ENCODE measurements at places on chromosomes 13 and 19. TPM values are rescaled to one million over a fixed set of nuclear protein-coding genes. Genes with fewer than 3 reads are reported as not detected.

GGACT gene
- total RNA-seq, result 1.2 TPM

- no peak for DNase-seq
Observed at GRCh38 chr13:108120302-108120701, 95.0 kb downstream of the LIG4 start.

- DNase-seq, result no peak
Observed at GRCh38 chr13:44648392-44649103, 72.4 kb upstream of the TSC22D1 start.

MAST1 gene
- 2.0 TPM for total RNA-seq

DNA sequence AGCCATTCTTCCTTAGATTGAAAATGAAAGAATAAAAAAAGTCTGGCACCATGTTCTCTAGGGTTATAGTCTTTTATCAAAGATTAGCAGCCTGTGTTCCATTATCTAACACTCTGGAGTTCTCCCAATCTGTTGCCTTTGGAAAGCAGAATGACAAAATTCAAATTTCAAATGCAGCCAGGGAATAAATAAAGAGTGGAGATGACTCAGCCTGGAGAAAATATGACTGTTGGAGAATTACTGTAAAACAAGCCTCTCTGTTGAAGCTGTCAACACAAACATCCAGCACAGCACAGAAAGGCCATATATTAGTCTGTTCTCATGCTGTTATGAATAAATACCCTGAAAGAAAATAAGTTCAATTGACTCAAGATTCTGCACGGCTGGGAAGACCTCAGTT, 650.5 kb upstream of the SLC10A2 start:
- DNase-seq, result no peak

- DNase-seq, result peak; percentile 74
Observed at GRCh38 chr13:110221406-110222117, 85.4 kb downstream of the COL4A1 start.

PSG6 gene
- not detected for total RNA-seq

ZNF99 gene
- not detected for total RNA-seq

GRCh38 chr13:32116210-32116609, 84.6 kb downstream of the FRY start:
- no peak for DNase-seq

RFPL4AL1 gene
- total RNA-seq, result not detected

CYP2A7 gene
- not detected for total RNA-seq

DNA sequence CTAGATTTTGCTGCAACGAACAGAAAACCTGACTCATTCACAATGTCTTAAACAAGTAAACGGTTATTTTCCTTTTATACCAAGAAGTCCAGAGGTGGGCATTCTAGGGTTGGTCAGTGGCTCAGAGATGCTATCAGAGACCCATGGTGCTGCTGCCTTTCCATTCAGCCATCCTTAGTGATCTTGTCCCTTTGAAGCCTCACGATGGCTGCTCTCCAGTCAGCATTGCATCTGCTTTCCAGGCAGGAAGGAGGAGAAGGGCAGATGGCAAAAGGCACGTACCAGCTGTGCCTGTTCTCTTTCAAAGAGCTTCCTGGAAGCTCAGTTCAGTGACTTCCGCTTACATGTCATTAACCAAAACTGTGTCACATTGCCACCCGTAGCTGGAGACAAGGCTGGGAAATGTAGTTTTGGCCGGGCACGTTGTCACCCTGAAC, 30.1 kb downstream of the WDFY2 start:
- peak; percentile 63 for DNase-seq

DNA sequence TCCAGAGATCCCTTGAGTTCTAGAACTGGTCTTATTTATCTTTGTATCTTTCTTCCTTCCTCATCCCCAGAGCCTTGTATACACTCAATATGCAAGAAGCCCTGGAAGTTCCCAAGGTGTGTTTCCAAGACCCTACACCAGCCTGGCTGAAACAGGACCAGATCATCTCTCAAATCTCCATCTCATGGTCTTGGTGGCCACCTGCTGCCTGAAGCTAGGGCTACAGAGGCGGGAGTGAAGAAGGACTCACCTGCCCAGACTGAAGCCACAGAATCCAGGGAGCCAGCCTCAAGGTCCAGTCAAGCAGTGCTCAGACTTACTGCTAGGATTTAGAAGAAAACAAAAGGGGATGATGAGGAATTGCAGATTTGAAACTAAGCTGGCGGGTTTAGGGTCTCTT, 6.1 kb upstream of the CYSLTR2 start:
- DNase-seq, result no peak

DNA sequence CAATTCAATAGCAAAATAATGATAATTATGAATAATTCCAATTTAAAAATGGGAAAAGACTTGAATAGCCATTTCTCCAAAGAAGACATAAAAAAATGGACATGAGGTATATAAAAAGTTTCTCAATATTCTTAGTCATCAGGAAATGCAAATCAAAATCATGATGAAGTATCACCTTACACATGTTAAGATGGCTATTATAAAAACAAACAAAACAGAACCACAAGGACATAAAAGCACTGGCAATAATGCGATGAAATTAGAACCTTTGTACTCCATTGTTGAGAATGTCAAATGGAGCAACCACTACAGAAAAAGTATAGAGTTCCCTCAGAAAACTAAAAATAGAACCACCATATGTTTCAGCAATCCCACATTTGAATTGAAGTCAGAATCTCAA, 1186.1 kb downstream of the SLITRK5 start:
- no peak for DNase-seq

DNA sequence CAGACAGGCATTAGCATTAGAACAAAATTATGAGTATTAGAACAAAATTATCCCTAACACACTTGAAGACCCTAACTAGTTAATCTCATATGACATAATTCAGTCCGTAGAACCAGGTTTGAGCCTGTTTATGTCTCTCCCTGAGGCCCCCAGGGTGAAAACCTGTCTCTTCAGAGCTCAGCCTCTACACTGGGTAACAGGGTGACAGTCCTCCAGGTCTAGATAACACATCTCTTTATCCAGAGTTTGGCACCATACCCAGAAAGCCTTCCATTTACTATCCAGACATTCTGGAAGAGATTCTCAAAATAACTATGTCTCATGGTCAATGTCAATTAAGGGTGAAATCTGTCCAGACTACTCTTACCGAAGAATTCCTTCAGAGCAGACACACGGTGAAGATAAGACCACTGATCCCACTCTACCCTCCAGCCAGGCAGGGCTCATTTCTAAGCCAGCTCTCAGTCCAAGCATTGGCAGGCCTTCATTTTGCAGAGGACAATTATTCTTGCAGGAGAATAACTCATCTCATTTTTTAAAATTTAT, 1195.3 kb downstream of the EFNB2 start:
- no peak for DNase-seq

DNA sequence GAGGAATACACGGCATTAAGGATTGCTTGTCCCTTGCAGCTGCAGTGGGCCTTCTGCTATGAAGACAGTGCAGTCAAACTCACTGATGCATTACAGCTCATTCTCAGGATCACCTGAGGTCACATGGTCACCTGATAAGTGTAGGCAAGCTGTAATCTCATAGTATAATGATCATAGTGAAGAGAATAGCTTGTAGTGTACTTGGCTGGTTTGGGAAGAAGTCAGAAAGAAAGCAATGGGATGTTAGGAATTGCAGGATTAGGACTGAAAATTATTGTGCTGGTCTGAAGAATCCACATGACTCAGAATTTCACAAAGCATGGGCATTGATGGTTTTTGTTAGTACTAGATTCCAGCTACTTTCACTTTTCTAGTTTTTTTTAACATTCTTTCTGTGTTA, 76.7 kb downstream of the MBNL2 start:
- DNase-seq, result no peak

ANKRD24 gene
- not detected for total RNA-seq

PDX1 gene
- total RNA-seq, result not detected
